Posterior vena cava (tissue), 2 donors: ENCODE measurements at places on chromosomes 2 and 18.

GRCh38 chr18:37006742-37007141 is 177.8 kb downstream of the KIAA1328 start:
- no peak for DNase-seq

DNA sequence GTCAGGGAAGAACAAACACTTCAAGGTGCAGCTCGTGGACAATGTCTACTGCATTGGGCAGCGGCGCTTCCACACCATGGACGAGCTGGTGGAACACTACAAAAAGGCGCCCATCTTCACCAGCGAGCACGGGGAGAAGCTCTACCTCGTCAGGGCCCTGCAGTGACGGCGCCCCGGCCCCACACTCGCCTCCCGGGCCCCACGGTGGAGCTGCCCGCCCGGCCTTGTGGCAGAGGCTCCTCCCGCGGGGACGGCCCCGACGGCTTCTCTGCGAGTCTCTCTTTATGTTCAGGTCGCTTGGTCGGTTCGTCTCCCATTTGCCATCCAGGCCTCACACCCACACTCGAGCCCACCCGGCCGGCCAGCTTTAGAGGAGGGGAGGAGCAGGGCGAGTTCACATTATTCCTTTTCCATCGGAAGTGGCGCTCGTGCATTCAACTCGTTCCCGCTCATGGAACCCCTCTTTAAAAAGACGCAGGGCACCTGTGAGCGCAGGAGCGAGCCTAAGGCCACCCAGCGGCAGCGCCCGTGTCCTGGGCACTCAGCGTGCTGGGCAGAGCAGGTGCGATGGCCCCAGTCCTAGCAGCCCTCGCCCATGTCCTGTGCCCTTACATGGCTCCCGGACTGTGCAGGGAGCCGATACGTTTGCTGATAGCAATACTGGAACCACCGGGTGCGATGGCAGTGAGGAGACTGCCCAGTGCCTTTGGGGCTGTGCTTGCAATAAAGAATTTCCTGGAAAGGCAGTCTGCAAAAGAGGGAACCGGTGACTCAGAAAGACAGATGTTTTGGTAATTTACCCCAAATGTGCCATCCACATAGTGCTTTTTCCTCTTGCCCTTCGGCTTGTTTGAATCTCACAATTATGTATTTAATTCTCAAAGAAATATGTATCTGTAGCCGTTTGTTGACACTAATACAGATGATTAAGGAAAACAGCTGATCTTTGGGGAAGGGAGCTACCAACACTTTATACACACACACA is 148.6 kb downstream of the NCK2 start:
- DNase-seq: no peak

DNA sequence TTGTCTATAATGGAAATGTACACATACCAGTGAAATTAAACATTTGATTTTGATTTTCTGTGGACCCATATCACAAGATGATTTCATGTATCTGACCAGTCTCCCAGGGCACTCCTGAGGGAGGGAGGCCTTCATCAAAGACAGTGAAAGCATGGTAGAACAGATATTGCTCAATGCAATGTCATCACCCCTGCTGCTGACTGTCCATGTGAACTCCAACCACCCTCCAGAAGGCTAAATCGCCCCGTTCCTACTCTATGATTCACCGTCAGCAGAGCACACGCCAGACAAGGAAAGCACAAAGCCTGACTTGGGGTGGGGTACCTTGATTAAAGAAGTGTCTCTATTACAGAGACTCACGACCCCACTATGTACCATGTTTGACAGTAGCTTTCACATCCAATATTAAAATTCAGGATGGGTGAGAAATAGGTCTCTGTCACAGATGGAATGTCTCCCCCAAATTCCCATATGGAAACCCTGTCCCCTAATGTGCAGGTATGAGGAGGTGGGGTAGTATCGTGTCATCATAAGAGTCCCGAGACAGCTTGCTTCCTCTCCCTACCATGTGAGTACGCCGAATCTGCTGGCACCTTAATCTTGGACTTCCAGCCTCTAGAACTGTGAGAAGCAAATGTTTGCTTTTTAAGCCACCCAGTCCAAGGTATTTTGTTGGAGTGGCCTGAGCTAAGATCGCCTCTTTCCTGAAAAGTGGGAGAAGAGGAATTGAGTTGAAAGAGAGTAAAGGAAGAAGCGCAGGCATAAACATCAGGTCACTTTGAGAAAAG is 42.4 kb downstream of the CYB5A start:
- DNase-seq: no peak

DNA sequence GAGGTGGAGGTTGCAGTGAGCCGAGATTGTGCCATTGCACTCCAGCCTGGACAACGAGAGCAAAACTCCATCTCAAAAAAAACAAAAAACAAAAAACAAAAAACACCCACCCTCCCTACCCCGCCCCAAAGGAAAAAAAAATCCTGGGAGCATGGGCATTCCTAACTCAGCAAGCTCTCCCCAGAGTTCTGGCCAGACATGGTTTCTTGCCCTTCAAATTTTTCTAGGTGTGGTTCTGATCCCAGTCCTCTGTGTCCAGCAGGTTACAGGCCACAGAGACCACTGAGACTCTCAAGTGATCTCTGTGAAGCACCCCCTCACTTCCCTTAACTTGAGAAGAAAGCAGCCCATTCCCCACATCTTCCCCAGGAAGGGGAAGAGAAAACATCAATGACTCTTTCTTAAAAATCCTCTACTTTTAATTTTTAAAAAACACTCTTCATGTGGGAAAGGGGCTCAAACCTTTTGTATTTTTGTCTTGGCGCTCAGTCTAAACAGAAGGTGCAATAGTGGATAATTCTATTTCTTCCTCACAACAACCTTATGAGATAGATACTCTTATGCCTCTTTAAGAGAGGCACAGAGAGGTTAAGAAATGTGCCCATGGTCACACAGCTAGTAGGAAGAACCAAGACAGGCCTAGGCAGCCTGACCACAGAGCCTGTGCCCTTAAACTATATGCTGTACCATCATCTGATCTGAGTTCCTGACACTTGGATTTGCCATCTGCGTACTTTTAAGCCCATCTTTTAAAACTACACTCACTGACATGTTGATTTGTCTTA is 6.9 kb upstream of the KCNE4 start:
- no peak for DNase-seq

DNA sequence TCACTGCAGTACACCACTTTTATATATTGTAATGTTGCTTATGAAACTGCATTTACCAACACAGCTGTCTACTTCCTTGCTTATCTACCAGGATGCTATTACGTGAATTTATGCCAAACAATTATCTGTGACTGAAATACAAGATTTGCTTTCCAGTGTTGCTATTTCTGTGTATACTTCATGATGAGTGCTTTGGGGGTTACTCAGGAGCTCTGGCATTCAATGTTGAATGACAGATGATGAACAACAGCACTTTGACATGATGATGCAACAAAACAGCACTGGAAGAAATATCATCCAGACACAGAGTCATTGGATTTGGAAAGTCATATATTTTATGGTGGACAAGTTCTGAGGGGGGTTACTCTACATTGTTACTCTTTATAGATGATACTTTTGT is 125.8 kb downstream of the NETO1 start:
- no peak for DNase-seq

DNA sequence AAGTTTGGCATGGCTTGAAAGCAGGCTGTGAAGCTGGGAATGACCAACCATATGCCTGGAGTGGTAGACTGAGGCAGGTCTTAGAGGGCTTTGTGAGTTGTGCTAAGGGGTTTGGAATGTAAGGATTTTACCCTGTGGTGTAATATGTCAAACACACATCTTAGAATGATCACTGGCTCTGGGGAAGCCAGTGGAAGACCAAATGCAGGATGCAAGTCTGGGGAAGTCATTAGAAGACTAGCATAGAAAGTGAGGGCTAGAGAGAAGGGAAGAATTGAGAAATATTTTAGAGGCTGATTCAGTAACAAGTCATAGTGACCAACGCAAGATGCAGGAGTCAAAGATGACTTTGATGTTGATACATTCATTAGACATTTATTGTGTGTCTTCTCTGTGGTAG is 3.5 kb upstream of the FHOD3 start:
- no peak for DNase-seq

GRCh38 chr18:44033144-44033701 is 647.5 kb upstream of the SETBP1 start:
- DNase-seq: no peak

- no peak for DNase-seq
Observed at GRCh38 chr2:208182835-208183234, 7.0 kb downstream of the C2orf80 start.

DNA sequence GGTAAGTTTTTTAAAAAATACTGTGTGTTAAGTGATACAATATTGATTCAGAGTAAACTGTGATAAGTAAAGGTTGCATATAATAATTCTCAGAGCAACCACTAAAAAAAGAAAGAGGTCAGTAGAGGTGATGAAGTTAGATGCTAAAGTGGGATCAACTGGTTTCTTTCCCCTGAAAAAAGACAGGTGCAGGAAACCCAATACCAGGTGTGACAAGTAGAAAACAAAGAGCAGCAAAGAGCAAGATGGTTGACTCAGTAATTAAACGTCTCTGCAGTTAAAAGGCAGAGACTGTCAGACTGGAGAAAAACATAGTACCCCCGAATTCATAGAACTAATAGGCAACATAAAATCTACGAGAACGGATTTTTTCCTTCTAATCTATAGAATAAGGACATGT is 128.3 kb downstream of the ATP9B start:
- DNase-seq: no peak

GRCh38 chr2:32706815-32707579 is 79.1 kb downstream of the TTC27 start:
- DNase-seq: no peak

DNA sequence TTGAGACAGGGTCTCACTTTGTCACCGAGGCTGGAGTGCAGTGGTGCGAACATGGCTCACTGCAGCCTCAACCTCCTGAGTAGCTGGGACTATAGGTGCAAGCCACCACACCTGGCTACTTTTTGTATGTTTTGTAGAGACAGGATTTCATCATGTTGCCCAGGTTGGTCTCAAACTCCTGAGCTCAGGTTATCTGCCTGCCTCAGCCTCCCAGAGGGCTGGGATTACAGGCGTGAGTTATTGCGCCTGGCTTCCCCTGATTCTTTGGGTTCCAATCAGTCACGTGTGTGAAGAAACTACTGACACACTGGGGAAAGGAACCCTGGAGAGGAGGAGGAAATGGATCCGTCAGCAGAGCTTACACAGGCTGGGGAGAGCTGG is 22.3 kb upstream of the RAB10 start:
- no peak for DNase-seq

GRCh38 chr2:181234487-181234891 is 222.7 kb upstream of the ITGA4 start:
- no peak for DNase-seq

DNA sequence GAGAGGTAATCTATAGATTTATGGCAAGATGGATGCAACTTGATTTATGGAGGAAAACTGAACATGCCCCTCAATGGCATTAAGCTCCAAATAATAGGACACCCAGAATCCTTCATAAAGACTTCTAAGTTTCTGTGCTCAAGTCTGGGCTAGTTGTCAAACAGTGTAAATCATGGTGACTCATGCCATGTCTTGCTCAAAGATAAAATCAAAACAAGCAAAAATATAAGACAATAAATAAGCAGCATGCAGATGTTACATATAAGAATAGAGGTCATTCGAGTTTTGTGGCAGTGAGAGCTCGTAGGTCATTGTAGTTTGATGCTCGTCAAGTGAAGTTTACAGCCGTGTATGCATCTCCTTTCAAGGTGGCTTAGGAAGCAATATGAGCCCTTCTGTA is 403.2 kb downstream of the THSD7B start:
- no peak for DNase-seq

GRCh38 chr2:238163481-238164198 is 4.9 kb downstream of the ERFE start:
- DNase-seq: peak; percentile 77

DNA sequence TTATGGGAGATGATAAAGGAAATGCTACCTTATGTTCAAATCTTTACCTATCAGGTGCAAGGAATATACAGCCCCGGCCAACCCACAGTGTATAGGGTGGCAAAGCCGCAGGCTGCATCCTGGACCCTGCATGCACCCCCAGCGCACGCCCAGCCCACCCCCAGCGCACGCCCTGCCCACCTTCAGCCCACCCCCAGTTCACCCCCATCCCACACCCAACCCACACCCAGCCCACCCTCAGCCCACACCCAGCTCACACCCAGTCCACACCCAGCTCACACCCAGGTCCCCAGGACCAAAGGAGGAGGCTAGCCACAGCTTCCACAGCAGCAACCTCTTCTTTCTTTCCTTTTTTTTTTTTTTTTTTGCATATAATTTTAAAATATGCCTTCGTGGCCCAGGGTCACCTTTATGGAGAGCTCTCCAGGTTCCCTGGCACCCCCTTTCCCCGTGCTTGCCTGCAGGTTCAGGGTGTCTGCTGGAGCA is 120.9 kb downstream of the PTGR3 start:
- no peak for DNase-seq

- DNase-seq: peak; percentile 58
Observed at GRCh38 chr2:28435814-28436351, 43.2 kb downstream of the FOSL2 start.

DNA sequence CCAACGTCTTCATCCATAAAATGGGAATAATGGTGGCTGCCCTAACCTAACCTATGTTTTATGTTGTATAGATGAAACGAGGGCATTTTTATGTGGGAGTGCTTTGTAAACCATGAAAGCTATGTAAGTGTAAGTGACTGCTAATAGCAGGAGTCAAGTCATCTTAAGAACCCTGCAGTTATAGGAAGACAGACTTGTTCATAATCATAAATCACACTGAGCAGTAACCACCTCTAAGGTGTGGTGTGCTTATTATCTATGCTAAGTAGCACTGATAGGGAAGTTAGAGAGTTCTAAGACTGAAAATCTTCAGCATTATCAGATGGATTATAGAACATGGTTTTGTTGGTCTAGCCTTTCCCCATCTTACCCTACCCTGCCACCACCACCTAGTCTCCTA is 24.2 kb upstream of the NRP2 start:
- no peak for DNase-seq

GRCh38 chr18:67961701-67962440 is 445.4 kb upstream of the DSEL start:
- DNase-seq: no peak
